Lower leg skin (tissue), 4 donors: ENCODE measurements at places on chromosomes 6 and 20. TPM values are rescaled to one million over a fixed set of nuclear protein-coding genes. Genes with fewer than 3 reads are reported as not detected.

- DNase-seq: peak; percentile 84
These were observed at the start of gene DUSP22 for GRCh38 chr6:291697-292505. TSS of gene DUSP22 (plus strand) at chr6:292487. CDS start at chr6:292540, 53 bp downstream.

DNA sequence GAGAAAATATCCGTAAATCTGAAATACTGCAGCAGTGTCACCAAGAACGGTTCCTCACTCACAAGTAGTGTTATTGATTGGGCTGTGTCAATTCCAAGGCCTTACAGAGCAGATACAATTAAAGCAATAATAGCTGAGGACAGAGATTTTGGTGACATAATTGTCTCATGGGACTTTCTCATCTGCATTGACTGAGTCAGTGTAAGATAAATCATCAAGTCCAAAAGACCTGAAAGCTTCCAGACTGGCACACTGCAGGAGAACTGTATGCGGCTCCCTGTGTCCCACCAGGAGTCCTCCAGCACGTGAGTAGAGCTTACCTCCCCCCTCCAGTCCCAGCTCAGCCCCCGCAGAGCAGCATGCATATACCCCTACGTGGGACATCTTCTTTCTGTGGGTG lies 655.2 kb upstream of the ARID1B start:
- no peak for DNase-seq

DNA sequence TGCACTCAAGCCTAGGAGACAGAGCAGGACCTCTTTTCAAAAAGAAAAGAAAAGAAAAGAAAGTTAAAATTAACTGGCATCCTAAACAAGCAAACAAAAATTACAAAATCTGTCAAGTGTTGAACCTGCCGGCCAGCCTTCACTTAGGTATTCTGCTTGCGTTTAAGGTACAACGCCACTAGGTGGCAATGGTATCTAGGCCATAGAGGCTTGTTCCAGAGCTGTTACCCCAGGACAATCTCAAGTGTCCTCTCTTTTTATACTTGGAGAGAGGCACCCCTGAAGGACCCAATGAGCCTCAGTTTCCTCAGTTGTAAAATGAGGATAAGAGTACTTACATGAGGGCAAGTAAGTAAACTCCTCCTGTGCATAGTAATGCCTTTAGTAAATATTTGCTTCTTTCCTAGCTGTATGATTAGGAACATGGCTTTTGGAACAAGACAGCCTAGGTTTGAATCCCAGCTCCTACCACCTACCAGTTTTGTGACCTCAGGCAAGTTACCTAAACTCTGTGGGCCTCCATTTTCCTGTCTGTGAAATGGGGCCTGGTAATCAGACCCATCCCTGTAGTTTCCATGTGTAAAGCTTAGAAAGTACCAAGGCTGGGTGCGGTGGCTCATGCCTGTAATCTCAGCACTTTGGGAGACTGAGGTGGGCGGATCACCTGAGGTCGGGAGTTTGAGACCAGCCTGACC lies 5.8 kb upstream of the PACSIN1 start:
- peak; percentile 21 for DNase-seq

GRCh38 chr6:6007366-6008088 lies 802 bp upstream of the NRN1 start:
- DNase-seq: no peak

- DNase-seq: no peak
These were observed 315.6 kb upstream of the PTCHD4 start for GRCh38 chr6:48426636-48427035.

GRCh38 chr6:45886776-45887175 lies 128.9 kb downstream of the CLIC5 start:
- DNase-seq: no peak

DNA sequence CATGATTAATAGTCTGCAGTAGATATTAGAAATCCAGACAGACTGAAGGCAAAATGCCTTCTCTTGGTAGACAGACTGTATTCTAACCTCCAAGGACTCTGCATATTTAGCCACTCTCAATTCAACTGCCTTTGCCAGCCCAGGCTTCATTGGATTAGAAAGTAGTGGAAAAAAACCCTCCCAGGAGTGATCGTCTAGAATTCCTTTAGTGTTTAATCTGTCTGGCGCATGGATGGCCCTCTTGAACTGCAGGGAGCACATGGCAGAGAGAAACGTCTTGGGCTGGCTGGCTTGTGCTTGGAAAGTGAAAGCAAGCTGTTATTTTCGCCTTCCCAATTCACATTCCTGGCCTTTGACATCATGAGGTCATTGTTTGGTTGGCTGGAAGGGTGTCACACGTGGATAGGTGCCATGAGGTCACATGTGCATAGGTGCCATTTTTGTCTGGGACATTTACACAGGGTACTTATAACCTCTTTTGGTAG lies 30.9 kb upstream of the NEDD9 start:
- DNase-seq: peak; percentile 92

- no peak for DNase-seq
These were observed 37.1 kb downstream of the SERPINB1 start for GRCh38 chr6:2804516-2804915.

GRCh38 chr6:14807971-14808370 lies 437.9 kb upstream of the JARID2 start:
- no peak for DNase-seq

DNA sequence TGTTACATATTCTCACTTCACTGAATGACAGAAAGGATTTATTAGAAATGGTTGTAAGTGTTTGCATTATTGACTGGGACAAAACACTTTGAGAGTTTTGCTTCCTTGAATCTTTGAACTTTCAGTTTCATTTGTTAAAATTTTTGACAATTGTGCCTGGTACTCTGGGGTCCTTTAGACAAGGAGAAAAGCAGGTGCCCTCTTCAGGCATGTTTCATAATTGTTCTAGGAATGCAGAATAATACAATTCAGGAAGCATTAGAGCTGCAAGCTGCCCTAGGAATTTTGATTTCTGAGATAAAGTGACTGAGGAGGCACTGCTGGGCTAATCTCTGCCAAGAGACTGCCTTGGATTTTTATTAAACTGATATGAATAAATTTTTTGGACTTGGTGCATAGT lies 49.7 kb downstream of the TOP1 start:
- no peak for DNase-seq

GRCh38 chr6:22095836-22096235 lies 201.0 kb downstream of the PRL start:
- DNase-seq: no peak

GRCh38 chr6:134447883-134448387 lies 130.0 kb upstream of the SGK1 start:
- DNase-seq: no peak

DNA sequence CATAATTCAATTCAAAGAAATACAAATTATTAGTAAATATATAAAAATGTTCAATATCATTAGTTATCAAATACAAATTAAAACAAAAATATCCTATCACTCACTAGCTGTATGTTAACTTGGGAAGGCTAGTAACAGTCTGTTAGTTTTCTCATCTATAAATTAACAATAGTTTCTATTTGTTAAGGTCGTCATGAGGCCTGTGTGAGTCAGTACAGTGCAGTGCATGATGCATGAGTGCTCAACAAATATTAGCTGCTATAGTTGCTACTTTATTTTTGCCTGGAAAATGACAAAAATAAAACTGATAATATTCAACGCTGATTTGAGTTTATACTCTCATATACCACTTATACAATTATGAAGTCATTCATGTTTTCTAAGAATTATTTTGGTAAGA lies 401.6 kb upstream of the RUNX2 start:
- no peak for DNase-seq

- DNase-seq: no peak
These were observed 336.6 kb downstream of the CDH4 start for GRCh38 chr20:61588411-61589385.

DNA sequence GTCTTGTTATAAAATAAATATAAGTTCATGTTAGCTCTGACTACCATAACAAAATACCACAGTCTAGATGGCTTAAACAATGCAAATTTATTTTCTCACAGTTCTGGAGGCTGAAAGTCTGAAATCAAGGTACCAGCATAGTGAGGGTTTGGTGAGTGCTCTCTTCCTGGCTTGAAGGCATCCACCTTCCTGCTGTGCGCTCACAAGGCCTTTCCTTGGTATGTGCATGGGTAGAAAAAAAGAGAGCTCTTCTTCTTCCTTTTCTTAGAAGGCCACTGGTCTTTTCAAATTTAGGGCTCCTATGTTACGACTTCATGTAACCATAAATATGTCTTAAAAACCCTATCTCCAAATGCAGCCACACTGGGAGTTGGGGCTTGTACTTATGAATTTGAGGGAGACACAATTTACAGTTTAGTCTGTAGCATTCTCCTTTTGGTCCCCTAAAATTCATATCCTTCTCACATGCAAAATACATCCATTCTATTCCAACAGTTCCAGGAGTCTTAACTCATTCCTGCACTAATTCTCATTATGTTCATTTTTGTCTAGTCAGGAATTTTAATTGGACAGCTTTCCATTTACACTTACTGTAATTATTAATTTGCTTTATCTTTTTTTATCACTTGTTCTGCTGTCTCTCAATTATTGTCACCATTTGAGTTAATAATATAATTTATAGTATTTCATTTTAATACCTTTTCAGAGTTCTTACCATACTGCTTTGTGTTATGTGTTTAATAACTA lies 381.9 kb upstream of the EPHA7 start:
- DNase-seq: no peak

GRCh38 chr20:44057698-44058675 lies 129.0 kb downstream of the JPH2 start:
- DNase-seq: peak; percentile 77

DNA sequence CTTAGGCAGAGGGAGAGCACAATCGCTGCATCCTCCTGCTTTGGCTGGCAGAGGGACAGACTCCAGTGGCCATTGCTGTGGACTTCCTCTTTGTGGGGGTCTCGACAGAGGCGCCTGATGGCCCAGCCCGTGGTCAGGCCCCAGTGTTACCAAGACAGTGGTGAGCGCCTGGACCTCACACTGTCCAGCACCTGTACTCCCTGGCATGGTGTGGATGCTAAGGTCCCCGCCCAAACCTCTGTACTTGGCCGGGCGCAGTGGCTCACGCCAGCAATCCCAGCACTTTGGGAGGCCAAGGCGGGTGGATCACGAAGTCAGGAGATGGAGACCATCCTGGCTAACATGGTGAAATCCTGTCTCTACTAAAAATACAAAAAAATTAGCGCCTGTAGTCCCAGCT lies 2.3 kb upstream of the NTSR1 start:
- DNase-seq: no peak

DNA sequence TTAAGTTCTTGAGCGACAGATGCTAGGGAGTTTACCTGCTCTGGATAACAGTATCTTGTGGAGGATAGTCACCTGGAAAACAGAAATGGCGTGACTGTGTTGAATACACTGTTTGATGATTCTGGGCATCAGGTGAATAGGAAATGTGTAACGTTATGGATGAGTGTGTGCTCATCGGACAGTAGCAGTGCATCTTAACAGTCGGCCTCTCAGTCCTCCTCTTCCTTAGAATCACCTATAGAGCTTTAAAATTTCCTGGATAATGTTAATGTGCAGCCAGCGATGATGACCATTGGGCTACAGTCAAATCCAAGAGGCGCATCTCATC lies 217.7 kb downstream of the OR2B2 start:
- DNase-seq: no peak

GRCh38 chr20:25000268-25000801 lies 7.8 kb upstream of the APMAP start:
- peak; percentile 90 for DNase-seq

GRCh38 chr6:13776602-13777001 lies 37.8 kb downstream of the MCUR1 start:
- DNase-seq: no peak

DNA sequence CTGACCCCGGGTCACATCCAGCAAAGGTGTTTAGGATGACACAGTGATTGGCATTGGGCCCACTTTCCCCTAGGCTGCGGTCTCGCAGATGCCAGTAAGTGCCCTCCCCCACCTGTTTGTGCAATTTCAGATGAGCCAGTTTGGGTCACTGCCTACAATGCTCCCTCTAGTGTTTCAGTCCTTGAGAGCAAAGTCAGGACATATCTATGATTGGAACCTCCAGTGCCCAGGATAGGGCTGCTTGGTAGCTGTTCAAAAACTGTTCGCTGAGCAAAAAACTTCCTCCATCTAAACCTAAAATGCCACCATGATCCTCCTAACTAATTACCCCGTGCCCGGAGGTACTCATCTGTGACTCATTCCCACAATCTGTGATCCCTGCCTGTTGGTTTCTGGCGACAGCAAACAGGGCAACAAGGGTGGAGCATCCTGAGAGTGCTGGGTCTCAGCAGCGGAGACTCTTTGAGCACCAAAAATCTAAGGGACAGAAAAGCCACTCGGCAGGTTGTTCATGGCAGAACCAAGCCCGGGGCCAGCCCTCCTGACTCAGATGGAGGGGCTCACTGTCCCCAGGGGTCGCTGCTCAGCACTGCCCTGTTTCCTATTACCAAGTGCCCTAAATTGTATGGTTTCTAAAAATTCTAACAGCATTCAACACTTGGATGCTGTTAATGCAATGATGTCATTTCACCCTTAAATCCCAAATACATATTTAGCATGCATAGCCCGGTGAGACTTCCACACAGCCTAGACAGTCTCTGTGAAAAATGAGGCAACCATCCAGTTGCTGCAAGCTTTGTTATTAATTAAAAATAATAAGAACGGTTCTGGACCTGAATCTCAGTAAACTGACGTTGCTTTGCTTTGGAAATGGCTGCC lies 5.0 kb downstream of the VSX1 start:
- DNase-seq: no peak

GRCh38 chr6:108782179-108783041 lies 65.8 kb upstream of the ARMC2 start:
- peak; percentile 79 for DNase-seq

DNA sequence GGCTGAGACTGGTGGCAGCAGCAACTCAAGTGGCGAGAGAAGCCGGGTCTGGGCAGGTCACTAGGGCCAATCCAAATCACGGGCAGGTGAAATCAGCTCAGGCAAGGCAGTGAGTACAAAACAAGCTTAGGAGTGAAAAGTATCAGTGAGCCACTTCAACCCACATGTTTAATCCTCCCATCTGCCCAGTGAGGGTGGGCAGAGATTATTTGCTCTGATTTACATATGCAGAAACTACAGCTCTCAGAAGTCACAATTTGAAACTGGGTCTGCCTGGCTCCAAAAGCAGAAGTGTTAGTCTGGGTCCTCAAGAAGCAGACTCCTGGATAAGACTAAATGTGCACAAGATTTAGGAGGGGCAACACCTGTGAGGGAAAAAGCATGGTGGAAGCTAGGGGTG lies 173.7 kb upstream of the LRFN2 start:
- DNase-seq: no peak

- peak; percentile 43 for DNase-seq
These were observed 19.7 kb upstream of the SYNJ2 start for GRCh38 chr6:157961832-157962575.

Gene USP49
- 3.2 TPM for total RNA-seq

Gene SNTA1
- 14.5 TPM for total RNA-seq

Gene NKX2-2
- total RNA-seq: not detected

Gene C20orf202
- total RNA-seq: 0.52 TPM

Gene B3GALT4
- 25.8 TPM for total RNA-seq

Gene FOXC1
- 39.0 TPM for total RNA-seq

Gene PROKR2
- total RNA-seq: not detected

Gene FOXQ1
- total RNA-seq: 110 TPM

Gene PRL
- not detected for total RNA-seq

Gene HNF4A
- total RNA-seq: not detected
